ENCODE measurements at places on chromosomes 2 and 18. TPM values are rescaled to one million over a fixed set of nuclear protein-coding genes. Genes with fewer than 3 reads are reported as not detected.

DNA sequence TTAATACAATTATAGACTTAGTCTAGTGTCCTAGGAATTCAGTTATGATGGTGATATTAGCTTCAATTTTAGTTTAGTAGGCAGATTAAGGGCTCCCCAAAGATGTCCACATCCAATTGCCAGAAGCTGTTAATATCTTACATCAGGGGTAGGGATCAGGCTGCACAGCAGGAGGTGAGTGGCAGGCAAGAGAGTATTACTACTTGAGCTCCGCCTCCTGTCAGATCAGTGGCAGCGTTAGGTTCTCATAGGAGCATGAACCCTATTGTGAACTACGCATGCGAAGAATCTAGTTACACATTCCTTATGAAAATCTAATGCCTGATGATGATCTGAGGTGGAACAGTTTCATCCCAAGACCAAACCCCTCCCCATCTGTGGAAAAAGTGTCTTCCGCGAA is 54.9 kb downstream of the NYAP2 start:
- H3K4me1 ChIP-seq = no peaks in the 10 kb centered on the region
- no peak overlapping the region for H3K27ac ChIP-seq
- no peak overlapping the region for H3K4me3 ChIP-seq
- H3K36me3 ChIP-seq = no peaks in the 10 kb centered on the region
- DNase-seq = no peak

GRCh38 chr18:79631096-79631507 is 48.5 kb upstream of the CTDP1 start:
- no peak overlapping the region for H3K27ac ChIP-seq
- H3K4me3 ChIP-seq = no peak overlapping the region
- no peak for DNase-seq
- H3K27me3 ChIP-seq = no peaks in the 10 kb centered on the region

The TRIM43 gene
- polyA plus RNA-seq = not detected

DNA sequence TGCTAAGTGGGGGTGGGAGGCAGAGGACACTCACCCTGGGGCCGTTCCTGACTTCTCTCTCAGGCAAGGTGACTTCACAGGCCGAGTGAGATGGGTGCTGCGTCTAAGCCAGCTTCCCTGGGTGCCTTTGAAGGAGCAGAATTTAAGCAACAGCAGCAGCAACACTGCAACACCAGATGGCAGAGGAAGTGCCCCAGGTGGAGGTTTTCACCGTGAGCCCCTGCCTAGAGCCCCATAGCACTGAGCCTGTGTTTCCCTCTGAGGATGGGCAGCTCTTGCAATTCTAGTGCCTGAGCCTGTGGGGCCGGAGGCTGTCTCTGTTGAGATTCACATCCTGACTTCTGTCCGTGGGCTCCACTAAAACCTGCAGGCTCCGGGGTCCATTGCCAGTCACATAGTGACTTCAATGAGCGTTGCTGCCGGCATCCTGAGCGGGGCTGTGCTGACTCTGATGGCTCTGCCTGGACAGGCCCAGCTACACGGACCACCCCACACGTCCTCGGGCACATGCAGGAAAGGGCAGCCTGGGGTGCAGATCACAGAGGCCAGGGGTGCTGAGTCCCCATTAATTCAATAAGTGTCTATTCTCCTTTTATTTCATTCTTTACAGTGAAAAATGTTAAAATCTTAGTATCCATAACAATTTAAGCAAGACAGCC is 218.8 kb downstream of the SNTG2 start:
- no peak overlapping the region for H3K4me3 ChIP-seq
- H3K27me3 ChIP-seq = no peaks in the 10 kb centered on the region
- no peak for DNase-seq
- H3K27ac ChIP-seq = no peak overlapping the region
- no peaks in the 10 kb centered on the region for H3K36me3 ChIP-seq
- H3K4me1 ChIP-seq = peaks cover 5% of the 10 kb centered on the region

- no peak overlapping the region for H3K4me3 ChIP-seq
- H3K4me1 ChIP-seq = peaks cover 40% of the 10 kb centered on the region
- H3K27me3 ChIP-seq = no peaks in the 10 kb centered on the region
- no peaks in the 10 kb centered on the region for H3K36me3 ChIP-seq
- DNase-seq = no peak
Measured at GRCh38 chr18:74990563-74991081, 218.3 kb downstream of the PTGR3 start.

The EEF1B2 gene
- polyA plus RNA-seq = 1,015 TPM

- no peaks in the 10 kb centered on the region for H3K36me3 ChIP-seq
- no peak for DNase-seq
- H3K4me1 ChIP-seq = no peaks in the 10 kb centered on the region
- no peaks in the 10 kb centered on the region for H3K27me3 ChIP-seq
- no peak overlapping the region for H3K4me3 ChIP-seq
- no peak overlapping the region for H3K27ac ChIP-seq
Measured at GRCh38 chr18:55912919-55913318, 324.9 kb upstream of the TCF4 start.

- no peaks in the 10 kb centered on the region for H3K27me3 ChIP-seq
- H3K27ac ChIP-seq = peak overlapping the region; percentile 96
Measured at GRCh38 chr18:13725566-13726231, 659 bp downstream of the FAM210A start.

DNA sequence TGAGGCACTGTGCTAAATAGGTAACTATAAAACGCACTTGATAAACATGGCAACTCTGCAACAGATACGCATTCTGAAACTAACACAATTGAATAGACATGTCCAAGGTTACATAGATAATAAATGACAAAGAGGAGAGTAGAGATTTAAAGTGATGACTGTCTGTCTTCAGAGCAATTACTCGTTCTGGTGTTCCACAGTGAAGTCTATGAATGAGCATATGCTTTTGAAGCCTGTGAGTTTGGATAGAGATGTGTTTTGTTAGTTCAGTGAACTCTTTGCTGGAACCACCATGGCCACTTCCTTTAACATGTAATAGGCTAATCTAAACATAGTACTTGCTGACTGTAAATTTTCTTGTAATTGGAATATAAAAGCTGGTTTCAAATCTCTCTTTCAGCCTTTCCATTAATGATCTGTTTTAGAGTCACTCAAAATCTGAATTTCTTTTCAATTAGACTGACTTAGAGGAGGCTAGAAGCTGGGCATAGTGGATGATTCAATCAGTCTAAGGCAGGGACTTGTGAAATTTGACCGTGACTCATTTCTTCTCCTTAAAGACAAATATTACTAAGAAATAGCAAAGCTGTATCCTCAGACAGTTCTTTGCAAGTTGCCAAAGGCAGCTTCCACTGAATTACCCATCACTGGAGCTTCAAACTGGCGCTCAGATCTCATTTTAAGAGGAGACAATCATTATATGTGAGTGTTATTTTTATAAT is 1130.1 kb upstream of the CELF4 start:
- no peak overlapping the region for H3K27ac ChIP-seq
- no peak overlapping the region for H3K4me3 ChIP-seq
- no peaks in the 10 kb centered on the region for H3K36me3 ChIP-seq
- H3K4me1 ChIP-seq = no peaks in the 10 kb centered on the region

- no peak overlapping the region for H3K27ac ChIP-seq
- H3K4me3 ChIP-seq = no peak overlapping the region
- peaks cover 8% of the 10 kb centered on the region for H3K4me1 ChIP-seq
- no peaks in the 10 kb centered on the region for H3K27me3 ChIP-seq
- no peaks in the 10 kb centered on the region for H3K36me3 ChIP-seq
Measured at GRCh38 chr2:11330457-11331142, 13.8 kb downstream of the ROCK2 start.

GRCh38 chr2:176075481-176075880 is 8.3 kb downstream of the EVX2 start:
- no peaks in the 10 kb centered on the region for H3K4me1 ChIP-seq
- no peak for DNase-seq
- H3K27ac ChIP-seq = no peak overlapping the region
- no peaks in the 10 kb centered on the region for H3K36me3 ChIP-seq
- peaks cover 81% of the 10 kb centered on the region for H3K27me3 ChIP-seq
- H3K4me3 ChIP-seq = no peak overlapping the region

The EFR3B gene
- polyA plus RNA-seq = 0.07 TPM

DNA sequence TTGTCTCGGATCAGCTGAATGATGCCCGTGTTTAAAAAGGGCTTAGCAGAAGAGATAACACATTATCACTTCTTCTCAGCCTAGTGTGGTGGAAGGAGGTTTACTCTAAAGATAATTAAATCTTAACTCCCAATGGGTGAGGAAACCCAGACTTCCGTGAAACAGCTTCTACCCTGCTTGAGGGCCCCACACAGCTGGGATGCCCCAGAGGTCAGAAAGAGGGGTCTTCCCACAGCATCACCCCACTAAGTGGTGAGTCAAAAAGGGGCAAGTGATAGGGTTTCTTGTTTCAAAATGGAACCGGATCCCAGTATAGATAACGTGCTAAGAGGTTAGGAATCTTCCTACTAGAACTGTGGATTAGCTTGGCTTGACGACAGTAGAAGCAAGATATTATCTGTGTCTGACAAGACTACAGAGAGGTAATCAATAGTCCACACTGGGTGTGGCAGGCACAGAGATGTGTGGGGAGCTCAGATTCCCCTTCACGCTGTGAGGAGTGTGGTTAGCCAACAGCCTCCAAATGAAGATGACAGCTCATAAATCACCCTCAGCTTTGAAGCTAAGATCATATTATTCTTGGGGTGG is 129.6 kb upstream of the COPS8 start:
- H3K4me1 ChIP-seq = no peaks in the 10 kb centered on the region
- H3K4me3 ChIP-seq = no peak overlapping the region
- H3K27ac ChIP-seq = no peak overlapping the region
- no peaks in the 10 kb centered on the region for H3K36me3 ChIP-seq

DNA sequence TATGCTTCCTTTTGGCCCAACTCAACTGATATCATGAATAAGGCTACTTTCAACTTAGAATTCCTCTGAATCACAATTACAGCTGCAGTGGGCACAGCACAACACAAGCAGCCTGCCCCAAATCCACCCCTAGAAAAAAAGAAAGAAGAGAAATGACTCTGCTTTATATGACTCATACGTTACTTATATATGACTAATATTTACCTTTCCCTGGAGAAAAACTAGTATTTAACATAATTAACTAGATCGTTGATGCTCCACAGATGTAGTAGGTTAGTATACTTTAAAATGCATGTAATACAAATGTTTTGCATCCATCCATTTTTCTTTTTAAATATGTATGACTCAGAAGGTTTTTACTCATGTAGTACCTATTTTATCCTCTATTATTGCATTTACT is 133.3 kb upstream of the UNC80 start:
- DNase-seq = no peak
- H3K4me1 ChIP-seq = no peaks in the 10 kb centered on the region
- H3K36me3 ChIP-seq = no peaks in the 10 kb centered on the region

GRCh38 chr18:27138079-27138478 is 47.0 kb downstream of the CHST9 start:
- no peak for DNase-seq
- no peak overlapping the region for H3K4me3 ChIP-seq
- H3K36me3 ChIP-seq = no peaks in the 10 kb centered on the region
- H3K4me1 ChIP-seq = no peaks in the 10 kb centered on the region
- no peaks in the 10 kb centered on the region for H3K27me3 ChIP-seq

The DLX1 gene
- not detected for polyA plus RNA-seq

DNA sequence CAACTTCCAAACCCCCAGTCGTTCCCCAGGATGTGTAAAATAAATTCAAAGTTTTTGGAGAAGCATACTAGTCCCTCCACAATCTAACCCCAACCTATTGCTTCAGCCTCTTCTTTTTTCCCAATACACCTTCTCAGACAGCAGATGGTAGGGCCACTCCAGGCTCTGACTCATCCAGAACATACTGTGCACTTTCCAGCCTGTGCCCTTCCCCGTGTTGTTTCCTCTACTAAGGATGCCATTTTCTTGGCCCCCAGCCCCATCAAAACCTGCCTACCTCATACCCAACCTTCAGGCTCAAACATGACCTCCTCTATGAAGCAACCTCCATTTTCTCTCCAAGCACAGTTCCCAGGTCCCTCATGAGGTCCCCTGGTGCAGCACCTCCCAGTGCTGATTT is 669.3 kb downstream of the BCL11A start:
- no peak overlapping the region for H3K4me3 ChIP-seq
- DNase-seq = no peak
- H3K4me1 ChIP-seq = peaks cover 19% of the 10 kb centered on the region
- no peaks in the 10 kb centered on the region for H3K27me3 ChIP-seq
- H3K36me3 ChIP-seq = no peaks in the 10 kb centered on the region

DNA sequence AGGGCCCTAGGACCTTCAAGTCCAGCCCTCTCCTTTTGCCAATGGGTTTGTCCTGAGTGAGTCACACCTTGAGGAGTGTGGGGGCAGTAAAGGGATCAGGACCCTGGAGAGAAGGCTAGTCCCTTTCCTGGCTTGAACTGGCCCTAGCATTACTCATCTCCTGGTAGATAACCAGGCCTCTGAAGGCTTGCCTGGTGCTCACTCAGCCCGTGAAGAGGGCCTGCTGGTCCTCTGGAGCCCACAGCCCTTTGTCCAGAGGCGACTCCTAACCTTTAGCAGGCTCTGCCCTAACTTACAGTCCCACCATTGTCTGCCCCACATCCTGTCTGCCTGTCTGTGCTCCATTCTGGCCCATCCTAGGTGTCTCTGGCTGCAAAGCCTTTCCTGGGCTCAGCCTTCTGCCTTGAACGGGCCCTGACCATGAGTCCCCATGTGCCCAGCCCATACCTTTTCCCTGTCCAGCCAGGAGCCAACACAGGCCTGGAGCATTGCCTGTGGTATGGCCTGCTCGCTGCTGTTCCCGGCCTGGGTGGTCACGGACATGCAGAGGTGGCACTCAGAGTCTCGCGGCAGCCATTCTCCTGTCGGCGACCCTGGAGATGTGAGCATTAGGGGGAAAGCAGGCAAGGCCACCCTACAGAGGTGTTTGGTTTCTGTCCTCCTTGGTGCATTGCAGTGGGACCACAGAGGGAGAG is 5.0 kb downstream of the SFTPB start:
- H3K27ac ChIP-seq = no peak overlapping the region
- H3K4me3 ChIP-seq = no peak overlapping the region
- no peaks in the 10 kb centered on the region for H3K36me3 ChIP-seq
- no peaks in the 10 kb centered on the region for H3K4me1 ChIP-seq

- no peaks in the 10 kb centered on the region for H3K36me3 ChIP-seq
- H3K4me3 ChIP-seq = no peak overlapping the region
- H3K27me3 ChIP-seq = no peaks in the 10 kb centered on the region
Measured at GRCh38 chr2:200411831-200412230, 98.0 kb downstream of the KCTD18 start.

DNA sequence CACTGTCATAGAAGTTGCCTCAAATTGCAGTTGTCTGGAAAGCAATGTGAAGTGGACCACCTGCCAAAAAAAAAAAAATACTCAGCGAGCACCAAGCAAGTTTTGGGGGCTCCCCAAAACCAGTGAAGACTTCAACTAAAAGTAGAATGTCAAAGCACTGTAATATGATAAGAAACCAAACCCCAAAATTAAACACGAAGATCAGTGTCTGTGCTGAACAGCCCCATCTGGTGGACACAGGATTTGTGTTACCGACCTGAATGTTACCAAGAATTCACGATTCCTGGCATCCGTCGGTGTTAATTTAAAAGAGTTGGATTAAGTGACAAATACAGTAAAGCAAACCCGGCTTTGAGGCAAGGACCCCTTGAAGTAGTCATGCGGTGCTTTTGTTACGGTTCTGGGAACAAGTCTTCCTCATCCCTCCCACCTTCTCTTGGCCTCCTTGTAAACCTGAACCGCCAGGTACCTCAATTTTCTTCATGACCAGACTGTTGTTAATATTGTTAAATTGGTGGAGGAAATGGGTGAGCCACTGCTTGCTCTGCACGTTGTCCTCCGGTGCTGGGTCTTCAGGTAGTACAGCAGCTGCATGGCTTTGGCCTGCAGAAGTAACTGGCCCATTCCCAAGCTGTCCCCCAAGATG is 31.3 kb upstream of the SSB start:
- H3K4me1 ChIP-seq = peaks cover 19% of the 10 kb centered on the region
- H3K36me3 ChIP-seq = no peaks in the 10 kb centered on the region

- H3K4me3 ChIP-seq = no peak overlapping the region
- no peak overlapping the region for H3K27ac ChIP-seq
- H3K4me1 ChIP-seq = no peaks in the 10 kb centered on the region
- no peak for DNase-seq
Measured at GRCh38 chr2:234939576-234939975, 12.2 kb upstream of the SH3BP4 start.

The FEV gene
- polyA plus RNA-seq = not detected
